Endothelial cell (in vitro differentiated cells): ENCODE measurements at places on chromosomes 7 and 10.

DNA sequence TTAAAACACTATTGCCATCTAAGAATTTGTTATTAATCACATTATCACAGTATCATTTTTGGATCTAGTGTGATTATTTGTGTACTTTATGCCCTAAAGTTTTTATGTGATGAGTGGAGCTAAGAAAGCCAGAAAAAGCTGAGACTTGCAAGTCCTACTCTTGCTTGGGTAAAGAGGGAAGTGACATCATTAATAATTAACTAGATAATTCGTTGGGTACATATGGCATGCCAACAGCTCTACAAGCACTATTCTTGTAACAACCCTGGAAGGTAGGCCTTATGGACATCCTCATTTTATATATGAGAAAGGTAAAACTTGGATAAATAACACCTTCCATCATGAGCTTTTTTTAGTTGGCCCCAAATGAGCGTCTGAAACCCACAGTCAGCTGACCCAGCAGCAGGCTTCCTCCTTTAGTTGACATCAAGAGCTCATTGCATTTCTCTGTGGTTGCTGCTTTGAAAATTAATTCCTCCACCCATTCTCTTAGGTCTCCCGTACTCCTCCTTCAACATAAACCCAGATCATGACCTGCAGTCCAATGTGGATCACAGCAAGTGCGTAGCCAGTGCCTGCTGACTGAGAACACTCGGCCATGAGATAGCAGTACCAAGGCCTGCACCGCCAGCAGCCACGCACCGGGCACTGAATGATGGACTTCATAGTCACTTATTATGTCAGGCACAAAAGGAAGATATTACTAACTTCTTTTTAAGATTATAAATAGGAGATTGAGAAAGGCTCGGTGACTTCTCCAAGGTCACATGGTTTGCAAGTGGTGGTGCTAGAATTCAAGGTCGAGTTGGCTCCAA lies 292.0 kb upstream of the AOAH start:
- no peak for DNase-seq

- no peak for DNase-seq
These were observed 55.5 kb downstream of the TACR2 start for GRCh38 chr10:69361303-69361614.

DNA sequence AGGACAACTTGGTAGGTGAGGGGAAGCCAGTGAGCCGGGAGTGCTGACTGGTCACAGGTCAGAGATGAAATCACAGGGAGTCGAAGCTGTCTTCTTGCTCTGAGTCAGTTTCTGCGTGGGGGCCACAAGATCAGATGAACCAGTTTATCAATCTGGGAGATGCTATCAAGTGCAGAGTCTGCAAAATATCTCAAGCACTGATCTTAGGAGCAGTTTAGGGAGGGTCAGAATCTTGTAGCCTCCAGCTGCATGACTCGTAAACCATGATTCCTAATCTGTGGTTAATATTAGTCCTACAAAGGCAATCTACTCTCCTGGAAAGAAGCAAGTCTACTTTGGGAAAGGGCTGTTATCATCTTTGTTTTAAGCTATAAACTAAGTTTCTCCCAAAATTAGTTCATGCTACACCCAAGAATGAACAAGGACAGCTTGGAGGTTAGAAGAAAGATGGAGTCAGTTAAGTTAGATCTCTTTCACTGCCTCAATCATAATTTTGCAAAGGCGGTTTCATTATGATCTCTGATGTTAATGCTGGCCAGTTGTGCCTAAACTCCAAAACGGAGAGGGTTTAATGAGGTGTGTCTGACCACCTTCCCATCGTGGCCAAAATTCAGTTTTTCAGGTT lies 8.4 kb upstream of the LMOD2 start:
- DNase-seq: no peak

DNA sequence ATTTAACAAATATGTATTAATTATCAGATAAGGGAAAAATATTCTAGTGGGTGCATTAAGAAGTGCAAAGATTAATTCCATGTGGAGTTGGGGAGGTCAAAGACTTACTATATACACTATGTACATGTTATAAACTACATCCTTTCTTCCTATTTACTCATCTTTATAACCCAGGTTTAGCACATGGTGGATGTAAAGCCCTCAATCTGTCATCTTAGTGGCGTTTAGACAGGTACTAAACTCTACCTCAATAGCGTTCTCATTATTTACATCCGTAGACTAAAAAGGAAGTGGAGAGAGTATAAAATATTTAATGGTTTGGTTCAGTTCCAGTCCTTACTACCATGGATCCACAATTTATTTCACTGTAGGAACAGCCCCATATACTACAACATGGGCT lies 14.8 kb upstream of the CELF2 start:
- DNase-seq: no peak

DNA sequence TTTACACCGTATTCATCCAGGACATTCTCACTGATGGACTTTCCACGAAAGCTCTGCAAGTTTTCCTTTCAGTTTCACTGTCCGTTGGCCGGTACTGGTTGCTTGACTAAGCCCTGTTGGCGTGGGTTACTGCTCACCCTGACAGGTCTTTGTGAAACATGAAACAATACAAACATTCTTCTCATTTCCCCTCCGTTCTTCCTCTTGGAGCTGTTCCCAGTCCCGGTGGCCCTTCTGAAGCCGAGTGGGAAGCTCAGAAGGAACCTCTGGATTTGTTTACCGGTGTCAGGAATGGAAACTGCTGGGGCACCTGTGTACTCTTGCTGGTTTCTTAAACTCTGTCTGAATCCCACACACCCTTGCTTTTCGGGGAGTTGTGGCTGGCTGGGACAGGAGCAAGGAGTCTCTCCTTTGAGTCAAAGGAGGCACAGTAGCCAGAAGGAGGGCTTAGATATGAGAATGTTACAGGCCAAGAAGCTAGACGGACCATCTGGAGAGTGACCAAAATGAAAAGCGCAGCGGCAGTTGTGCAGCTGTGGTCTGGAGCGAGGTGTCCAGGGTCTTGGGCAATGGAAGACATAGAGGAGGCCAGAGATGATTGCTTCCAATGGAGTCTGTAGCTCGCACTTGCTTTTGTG lies 45.7 kb downstream of the LYZL2 start:
- DNase-seq: peak; percentile 29

DNA sequence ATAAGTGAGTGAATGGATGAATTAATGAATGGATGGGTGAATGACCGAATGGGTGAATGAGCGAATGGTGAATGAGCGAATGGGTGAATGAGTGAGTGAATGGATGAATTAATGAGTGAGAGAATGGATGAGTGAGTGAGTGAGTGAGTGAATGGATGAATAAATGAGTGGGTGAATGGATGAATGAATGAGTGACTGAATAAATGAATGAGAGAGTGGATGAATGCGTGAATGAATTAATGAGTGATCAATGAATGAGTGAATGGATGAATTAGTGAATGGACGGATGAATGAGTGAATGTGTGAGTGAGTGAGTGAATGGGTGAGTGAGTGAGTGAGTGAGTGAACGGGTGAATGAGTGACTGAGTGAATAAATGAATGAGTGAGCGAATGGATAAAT lies 49.5 kb upstream of the HMX3 start:
- DNase-seq: no peak

GRCh38 chr10:116909307-116909706 lies 60.0 kb downstream of the ENO4 start:
- no peak for DNase-seq

GRCh38 chr10:128301051-128301450 lies 174.8 kb upstream of the MKI67 start:
- no peak for DNase-seq

- DNase-seq: no peak
These were observed 138.4 kb upstream of the CTTNBP2 start for GRCh38 chr7:118011652-118012051.

DNA sequence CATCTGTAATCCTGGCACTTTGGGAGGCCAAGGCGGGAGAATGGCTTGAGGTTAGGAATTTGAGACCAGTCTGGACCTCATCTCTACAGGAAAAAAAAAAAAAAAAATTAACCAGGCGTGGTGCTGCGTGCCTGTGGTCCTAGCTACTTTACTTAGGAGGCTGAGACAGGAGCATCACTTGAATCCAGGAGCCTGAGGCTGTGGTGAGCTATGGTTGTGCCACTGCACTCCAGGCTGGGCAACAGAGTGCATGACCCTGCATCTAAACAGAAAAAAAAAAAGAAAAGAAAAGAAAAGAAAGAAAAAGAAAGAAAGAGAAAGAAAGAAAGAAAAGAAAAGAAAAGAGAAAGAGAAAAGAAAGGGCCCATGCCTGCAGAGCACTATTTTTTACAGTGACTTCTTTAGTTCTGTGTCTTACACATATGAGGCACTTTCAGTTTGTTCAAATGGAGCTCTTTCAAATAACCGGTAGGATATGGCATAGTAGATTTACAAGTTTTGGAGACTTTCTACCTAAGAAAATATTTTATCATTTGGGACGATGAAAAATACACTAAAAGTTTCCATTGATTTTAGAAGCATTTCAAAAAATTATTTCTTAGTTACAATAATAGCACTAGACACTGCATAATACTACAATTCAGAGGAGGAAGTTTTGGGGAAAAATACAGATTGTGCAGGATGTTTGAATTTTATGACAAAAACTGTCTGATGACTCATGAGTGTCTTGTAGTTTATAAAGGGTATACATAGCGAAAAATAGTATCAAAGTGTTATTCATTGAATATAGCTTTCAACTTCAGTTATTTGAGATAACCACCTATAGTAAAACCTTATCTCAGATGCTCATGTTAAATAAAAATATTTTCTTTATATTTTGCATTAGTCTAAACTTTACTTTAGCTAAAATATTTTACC lies 75.9 kb downstream of the MDFIC start:
- no peak for DNase-seq

- no peak for DNase-seq
These were observed 203.7 kb downstream of the TSPAN12 start for GRCh38 chr7:120654241-120654640.

DNA sequence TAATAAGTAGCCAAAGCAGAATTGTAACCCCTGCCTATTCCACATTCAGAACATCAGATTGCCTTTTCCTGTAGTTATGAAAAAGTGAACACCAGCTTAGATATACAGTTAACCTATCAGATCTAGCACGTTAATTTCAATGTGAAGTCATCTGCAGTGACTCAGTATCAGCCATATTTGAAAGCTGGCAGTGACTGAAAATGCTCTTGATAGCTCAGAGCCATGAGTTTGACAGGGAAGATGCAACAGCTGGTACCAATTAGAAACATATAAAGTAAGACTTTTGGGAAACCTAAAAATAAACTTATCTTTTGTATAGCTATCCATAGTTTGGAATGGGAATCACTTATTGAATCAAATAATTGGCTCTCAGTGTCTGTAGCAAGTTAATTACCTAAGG lies 284.1 kb upstream of the NPSR1 start:
- DNase-seq: no peak

- DNase-seq: no peak
These were observed 674 bp upstream of the OSBPL3 start for GRCh38 chr7:24980534-24981170.

- no peak for DNase-seq
These were observed 50.8 kb downstream of the ZNF503 start for GRCh38 chr10:75350791-75351190.

DNA sequence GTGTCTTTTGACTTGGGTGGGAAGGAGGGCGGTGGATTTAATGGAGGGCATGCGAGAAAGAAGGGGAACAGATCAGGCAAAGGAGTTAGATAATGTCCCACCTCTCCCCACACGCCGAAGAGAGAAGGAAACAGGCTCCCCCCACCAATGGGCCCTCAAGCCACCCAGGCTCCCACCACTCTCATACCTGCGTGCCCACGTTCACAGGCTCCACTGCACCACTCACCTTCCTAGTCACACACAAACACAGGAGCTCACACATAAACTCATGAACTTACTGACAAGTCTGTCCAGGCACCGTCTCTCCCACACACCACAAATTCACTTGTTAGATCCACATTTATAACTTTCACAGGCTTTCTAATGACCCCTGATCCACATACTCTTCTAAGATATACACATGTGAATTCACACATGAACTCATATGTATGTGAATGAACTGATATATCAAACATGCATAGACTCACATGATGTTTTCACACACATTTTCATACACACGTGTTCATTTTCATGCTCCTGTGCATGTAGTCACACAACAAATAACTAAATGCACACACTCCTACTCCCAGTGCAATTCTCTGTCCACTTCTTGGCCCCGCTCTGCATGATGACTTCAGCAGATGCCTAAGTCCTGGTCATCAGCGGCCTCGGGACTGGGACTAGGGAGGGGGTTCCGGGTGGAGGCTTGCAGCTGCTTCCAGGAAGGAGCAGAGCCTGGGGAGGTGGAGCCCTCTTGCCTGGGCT lies 1.5 kb downstream of the LZTS2 start:
- no peak for DNase-seq

GRCh38 chr10:3424111-3424851 lies 251.7 kb upstream of the PITRM1 start:
- DNase-seq: no peak

DNA sequence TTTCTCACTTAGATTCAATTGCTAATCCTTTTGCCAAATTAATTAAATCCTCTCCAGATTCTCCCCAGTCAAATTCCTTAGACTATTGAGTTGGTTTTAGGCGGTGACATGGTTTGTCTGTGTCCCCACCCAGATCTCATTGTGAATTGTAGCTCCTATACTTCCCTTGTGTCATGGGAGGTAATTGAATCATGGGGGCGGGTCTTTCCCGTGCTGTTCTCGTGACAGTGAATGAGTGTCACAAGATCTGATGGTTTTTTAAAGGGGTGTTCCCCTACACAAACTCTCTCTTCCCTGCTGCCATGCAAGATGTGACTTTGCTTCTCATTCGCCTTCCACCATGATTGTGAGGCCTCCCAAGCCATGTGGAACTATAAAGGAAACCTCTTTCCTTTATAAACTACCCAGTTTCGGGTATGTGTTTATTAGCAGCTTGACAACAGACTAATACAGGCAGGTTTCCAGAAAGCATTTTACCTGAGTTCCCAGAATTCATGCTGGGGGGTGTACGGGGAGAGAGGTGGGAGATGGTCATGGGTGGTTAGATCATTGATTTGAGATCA lies 44.7 kb upstream of the GARS1 start:
- DNase-seq: no peak

- no peak for DNase-seq
These were observed 26.5 kb downstream of the NT5C2 start for GRCh38 chr10:103166523-103166922.
